Stimulated activated CD8-positive, alpha-beta memory T cell treated with anti-CD3 and anti-CD28 coated beads, Interleukin-7, amount 100 ng/mL, for 24 hours (primary cell): ENCODE measurements at places on chromosomes 12 and 14.

- DNase-seq, result no peak
Observed at GRCh38 chr14:84891404-84891803, 638.5 kb upstream of the FLRT2 start.

DNA sequence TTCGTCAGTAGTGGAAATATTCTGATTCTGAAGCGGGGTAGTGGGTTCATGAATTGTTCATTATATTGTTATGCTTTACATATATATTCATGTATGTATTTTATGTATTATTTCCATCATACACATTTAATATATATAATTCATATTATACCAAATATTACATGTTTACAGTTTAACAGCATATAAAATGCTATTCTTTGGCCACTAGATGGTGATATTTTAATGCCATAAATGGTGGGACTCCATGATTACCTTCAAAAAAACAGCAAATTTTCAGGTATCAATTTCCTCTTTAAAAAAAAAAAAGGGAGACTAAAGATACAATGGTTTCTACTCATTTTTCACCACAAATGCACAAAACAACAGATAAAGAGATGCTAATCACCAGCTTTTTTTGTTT, 41.0 kb downstream of the BDKRB1 start:
- no peak for DNase-seq

DNA sequence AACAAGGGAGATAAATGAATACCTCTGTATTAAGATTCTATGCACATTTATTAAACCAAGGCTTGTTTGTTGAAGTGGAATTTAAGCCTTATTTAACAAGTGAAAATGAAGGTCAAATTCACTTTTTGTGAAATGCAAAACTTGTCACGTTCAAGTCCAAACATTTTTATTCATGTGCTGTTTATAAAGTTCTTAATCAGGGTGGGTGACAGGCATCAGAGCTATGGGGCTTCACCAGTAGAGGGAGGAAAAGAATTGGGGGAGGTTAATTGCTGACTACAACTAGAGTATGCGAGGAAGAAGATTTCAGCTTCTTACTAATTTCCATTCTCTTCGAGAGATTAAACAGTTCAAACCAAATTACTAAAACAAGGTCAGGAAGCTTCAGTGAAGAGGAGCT, 9.7 kb downstream of the MOK start:
- DNase-seq, result no peak

DNA sequence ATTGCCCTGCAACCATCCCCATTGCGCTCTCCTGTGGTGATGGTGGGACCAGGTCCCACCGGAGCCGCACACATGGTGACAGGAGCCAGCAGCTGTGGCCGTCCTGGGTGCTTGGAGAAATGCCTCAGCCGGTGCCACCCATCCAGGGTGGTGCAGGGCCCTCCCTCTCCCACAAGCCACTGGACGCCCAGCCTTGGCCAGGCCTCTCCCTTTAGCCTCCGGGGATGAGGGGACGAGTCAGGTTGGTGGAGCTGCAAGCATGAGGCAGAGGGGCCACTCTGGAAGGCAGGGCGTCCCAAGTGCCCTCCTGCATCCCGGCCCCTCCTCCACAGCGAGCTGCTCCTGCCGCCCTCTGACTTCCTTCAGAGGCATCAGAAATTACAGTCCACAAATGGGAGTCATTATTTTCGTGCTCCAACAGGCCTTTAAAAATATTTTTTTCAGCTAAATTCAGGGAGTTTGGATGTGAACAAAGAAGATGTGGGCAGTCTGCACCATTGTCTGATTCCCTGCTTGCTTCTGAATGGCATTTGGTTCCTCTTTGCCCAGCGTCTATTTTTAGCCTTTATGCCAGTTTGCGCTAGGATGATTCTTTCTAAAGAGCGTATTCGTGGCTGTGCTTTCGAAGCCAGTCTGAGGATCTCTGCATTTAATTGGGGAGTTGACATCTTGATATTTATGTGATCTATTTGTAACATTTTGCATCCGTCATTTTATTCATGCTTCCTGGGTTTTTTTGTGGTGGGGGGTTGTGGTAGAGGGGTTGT, 189.4 kb downstream of the ADGRD1 start:
- DNase-seq, result no peak

DNA sequence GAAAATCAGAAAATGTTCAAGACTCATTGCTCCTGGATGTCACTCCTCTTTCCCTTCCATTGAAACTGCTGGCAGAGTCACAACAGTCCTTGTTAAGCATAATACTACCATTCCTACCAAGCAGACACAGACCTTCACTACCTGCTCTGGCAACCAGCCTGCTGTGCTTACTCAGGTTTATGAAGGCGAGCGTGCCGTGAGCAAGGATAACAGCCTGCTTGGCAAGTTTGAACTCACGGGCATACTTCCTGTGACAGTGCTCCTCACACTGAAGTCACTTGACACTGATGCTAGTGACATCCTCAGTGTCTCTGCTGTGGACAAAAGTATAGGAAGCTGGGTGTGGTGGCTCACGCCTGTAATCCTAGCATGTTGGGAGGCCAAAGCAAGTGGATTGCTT, 15.7 kb upstream of the PHETA1 start:
- DNase-seq, result no peak
